ENCODE measurements at places on chromosomes 3 and 15.

DNA sequence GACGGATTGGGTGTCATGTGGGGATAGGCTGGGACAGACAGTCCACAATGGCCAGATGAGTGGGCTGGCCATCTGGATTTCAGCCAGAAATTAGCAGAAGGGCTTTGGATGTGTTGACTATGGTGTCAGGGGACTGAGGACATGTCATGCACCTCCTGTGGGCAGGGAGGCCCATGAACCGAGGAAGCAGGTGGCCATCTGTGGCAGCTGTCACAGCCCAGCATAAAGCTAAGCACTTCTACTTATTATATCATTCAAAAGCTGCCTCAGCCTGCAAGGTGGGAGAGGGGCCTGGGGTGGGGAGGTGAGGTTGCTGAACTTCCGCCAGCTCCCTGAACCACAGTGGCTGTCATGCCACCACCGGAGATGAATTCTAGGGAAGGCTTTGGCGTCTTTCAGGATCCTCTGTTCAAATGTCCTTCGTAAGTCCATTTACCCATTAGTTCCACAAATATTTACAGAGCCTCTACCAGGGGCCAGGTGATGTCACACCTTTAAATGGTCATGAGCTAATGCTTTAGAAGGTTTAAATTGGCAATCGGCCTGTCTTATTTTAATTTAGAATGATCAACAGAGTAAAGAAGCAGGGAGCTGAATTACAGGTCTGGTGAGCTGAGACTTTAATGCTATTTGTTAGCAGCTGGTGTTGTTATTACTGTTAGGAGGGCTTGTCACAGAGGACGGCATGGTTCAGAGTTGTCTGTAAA lies 23.6 kb upstream of the CAV3 start:
- DNase-seq, result no peak

- no peak for DNase-seq
Measured at GRCh38 chr15:99110581-99111320, 5.9 kb downstream of the SYNM start.

DNA sequence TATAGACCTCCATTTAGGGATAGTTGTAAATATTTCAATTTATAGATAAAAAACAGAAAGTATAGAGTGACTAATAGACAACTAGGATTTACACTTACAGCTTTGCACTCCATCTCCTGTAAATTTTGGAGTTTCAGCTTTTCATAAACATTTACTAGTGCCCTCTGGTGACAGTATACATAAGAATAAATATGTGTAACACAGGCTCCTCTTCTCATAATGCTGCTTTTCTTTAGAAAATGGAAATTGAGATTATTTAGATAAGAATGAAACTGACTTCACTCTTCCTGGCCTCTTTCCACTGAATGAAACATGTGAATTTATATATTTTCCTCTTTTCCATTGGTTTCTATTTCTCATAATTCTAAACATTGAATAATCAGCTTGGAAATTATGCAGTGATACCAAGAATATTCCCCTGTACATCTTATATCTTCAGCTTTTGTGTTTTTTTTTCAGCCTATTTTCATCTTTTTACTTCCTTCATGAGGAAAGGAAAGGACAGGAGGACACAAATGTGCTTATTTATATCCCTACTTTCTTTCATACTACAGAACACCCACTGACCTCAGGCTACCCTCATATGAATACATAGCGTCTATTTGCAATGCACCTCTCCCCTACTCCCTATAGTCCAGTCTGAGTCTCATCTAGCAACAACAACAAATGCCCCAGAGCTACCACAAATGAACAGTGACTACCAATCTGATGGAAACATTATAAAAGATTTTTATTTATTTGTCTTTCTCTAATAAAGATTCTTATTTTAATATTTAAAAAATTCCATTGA lies 103.1 kb upstream of the CCDC39 start:
- DNase-seq, result no peak

- no peak for DNase-seq
Measured at GRCh38 chr3:38154033-38154494, 11.3 kb upstream of the OXSR1 start.

GRCh38 chr3:190101320-190102011 lies 19.2 kb downstream of the P3H2 start:
- no peak for DNase-seq

DNA sequence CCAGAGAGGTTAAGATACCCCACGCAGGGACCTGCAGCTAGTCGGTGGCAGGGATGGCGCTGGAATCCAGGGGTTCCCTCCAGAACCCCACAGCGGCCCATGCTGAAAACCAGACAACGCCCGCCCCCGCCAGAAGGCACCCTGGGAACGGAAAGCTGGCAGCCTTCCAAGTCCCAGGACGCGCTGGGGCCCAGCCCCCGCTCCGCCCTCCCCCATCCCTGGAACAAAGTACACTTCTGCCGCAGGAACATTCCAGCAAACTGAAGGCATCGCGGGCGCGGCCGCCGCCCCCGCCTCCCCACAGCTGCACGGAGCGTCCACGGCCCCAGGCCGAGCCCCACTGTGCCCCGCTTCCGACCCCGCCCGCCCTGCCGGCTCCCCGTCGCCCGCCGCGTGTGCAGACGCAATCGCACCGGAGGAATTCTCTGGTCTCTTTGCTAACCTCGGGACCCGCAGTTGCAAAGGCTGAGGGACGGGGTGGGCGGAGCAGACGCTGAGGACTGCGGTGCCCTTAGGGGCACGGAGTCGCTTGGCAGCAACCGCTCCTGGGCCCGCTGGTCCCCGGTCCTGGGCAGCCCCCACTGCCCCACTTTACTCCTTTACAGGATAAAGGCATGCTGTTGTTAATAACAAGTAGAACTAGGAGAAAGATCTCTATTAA lies 44.8 kb upstream of the RNU6-1 start:
- peak; percentile 33 for DNase-seq

DNA sequence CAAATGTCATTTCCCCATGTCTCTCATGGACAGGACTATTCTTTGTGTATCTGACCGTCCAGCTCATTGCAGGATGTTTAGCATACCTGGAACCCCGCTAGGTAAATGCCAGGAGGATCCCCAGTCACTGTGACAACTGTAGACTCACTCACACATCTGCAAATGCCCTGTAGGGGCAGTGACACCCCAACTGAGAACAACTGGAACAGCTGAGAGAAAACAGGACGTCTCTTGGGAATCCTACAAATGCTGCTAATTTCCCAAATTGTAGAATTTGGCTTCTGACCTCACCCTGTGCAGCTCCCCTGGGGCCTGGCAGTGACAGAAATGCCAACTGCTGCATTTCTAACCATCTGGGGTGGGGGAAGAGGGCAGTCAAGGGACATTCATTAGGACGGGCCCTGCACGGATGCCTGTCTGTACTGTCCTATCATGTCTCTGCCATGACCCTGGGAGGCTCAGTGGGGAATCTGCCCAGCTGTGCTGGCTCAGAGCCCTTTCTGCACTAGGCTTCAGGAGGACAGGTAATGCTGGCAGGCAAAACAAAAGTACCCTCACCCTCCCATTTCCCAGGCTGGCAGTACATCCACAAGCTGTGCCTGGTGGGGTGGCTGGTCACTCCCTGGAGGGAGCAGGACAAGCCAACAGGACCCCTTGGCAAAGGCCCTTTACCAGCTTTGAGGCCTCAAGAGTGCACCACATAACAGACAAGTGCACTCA lies 30.4 kb downstream of the RAB6B start:
- DNase-seq, result no peak

- peak; percentile 66 for DNase-seq
Measured at GRCh38 chr3:106176734-106177133, 307.9 kb upstream of the CBLB start.

DNA sequence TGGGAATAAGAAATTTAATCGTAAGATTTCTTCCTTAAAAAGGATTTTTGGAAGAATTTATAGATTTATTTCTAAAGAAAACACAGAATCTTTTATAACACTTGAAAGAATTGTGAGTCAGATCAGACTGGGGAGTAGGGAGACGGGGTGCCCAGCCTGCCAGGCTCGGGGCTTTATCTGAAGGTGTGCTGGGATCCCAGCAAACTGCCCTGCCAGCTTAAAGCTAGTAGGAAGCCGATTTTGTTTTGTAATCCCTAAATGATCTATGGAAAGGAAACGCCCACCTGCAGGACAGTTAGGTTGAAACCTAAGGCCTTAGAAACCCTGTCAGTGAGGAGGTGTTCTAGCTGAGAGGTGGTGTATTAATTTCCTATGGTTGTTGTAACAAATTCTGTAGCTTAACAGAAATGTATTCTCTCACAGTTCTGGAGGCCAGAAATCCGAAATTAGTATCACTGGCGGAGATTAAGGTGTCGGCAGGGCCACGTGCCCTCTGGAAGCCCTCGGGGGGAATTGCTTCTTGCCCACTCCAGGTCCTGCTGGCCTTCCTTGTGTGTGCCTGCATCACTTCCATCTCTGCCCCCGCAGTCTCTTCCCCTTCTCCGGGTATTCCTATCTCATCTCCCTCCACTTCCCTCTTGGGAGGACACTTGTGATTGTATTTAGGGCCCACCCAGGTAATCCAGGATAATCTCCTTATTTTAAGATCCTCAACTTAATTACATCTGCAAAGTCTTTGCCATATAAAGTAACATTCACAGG lies 19.3 kb upstream of the RAB6B start:
- no peak for DNase-seq

DNA sequence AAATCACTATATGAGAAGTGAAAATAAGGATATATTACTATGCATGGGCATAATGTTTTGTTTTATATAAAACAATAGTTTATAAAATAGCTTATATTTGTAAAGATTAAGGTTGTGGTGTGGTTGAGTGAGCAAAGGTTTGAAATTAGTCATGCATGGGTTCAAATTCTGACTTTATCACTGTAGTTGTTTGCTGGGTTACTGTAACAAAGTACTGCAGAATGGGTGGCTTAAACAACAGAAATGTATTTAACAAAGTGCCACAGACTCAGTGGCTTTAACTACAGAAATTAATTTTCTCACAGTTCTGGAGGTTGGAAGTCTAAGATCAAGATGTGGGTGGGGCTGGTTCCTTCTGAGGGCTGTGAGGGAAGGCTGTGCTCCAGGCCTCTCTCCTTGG lies 184.8 kb upstream of the THRB start:
- no peak for DNase-seq

DNA sequence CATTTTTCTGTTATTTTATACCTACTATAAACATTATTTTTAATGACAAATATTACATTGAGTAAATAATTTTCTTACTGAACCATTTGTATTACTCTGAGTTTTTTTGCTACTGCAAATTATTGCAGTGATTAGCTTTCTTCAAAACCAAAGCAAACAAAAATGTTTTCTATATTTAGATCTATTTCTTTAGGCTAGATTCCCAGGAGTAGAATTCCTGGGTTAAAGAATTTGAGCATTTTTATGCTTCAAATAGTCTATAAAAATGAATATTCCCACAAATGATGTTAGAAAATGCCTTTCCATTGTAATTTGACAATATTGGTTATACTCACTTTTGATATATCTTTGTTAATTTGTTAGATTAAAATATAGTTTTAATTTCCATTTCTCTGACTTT lies 76.8 kb downstream of the LEKR1 start:
- no peak for DNase-seq

GRCh38 chr3:142808103-142808917 lies 80.6 kb downstream of the PCOLCE2 start:
- DNase-seq, result no peak

DNA sequence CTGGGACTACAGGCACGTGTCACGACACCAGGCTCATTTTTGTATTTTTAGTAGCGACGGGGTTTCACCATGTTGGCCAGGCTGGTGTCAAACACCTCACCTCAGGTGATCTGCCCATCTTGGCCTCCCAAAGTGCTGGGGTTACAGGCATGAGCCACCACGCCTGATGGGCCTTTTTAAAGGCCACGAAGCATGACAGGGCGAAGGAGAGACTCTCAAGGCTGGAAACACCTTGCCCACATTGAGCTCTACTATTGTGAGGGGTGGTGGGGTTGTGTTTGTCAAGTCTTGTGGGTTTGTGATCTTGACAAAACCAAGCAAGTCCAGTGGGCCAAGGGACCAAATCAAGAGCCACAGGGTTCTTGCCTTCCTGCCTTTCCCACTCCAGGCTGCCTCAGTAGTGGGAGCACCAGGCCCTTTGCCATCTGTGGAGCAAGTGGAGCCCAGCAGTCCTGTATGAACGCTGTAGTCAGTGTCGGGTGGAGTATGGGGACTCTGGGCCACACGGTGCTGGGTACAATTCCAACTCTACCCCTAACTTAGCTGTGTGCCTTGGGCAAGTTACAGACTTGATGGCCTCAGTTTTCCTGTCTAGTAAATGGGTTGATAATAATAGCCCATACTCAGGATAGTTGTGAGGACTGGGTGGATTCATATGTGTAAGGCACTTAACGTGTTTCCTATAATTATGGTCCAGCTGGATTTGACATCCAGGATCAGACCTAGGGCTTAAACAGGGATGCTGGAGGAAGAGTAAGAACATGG lies 33.3 kb downstream of the EDEM1 start:
- DNase-seq, result no peak

- no peak for DNase-seq
Measured at GRCh38 chr15:42194513-42194912, 13.6 kb downstream of the VPS39 start.

- DNase-seq, result no peak
Measured at GRCh38 chr3:100891033-100891432, 102.2 kb downstream of the ABI3BP start.

DNA sequence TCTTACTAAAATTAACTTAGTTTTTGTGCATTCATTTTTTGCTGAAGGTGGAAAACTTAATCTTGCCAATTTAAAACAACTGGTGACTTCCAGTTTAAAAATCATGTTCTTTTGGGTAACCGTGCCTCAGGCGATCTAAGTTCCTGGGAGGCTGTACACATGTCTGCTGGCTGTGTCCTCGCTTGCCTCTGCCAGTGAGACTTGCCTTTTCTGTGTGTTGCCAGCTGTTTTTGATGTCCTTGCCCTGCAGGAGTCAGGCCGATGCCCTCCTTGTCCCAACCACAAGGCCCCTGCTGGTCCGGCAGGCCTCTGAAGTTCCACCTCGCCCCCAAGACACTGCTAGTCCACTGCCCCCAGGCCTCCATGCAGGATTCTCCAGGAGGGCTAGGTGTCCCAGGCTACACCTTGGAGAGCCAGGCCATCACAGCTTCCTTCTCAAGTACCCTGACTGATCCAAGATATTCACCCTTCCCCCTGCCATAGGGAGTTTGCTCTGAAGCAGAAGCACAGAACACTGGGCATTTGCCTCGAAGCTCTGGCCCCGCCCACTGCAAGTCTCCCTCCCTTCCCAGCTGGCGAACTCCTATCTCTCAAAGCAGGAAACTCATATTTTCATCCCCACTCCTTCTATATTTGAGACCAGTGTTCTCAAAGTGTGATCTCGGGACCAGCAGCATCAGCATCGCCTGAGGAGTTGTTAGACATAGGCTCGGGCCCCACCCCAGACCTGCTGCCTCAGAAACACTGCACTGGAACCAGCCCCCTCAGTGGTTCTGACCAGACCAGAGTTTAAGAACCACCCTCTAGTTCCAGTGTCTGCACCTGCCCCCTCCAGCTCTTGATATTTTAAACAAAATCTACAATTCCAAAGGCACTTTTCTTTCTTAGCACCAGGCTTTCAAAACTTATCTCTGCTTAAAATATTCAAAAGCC lies 185.8 kb upstream of the UBE2E1 start:
- DNase-seq, result no peak
